ENCODE measurements at places on chromosomes 12 and 14.

GRCh38 chr12:8644345-8645248, 18.0 kb downstream of the MFAP5 start:
- no peak for DNase-seq

DNA sequence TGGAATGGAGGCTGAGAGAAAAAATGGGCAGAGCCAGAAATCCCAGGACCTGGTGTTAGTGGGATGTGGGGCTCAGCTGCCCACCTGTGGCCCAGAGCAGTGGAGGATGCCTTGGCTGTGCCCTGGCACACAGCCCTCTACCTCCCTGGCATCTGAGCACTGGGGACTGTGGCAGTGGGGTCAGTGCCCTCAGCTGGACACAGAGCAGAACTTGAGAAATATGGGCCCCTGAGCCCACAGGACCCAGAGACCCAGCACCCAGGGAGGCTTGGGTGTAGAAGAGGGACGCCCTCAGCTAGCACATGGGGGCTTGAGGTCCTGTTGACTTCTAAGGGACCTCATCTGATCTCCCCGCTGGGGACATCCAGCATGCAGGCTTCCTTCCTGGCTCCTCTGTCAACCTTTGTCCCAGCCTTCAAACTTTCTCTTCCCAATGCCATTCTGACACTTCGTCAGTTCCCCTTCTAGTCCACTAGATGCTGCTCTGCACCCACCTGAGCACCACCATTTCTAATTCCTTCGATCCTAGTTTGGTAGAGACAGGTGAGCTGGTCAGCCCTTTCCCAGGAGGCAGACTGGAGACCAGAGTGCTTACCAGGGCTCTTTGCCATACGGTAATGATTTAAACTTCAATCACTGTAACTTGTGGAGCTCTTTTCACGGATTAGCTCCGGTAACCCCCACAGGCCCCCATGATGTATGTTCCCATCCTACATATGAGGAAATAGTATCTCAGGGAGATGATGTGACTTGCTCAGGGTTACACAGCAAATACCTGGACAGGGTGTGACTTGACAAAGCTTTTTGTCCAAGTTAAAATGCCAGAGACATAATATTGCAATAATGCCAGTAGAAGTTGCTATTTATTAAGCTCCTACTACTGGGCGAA, 143.7 kb downstream of the ASCL4 start:
- DNase-seq = no peak

GRCh38 chr14:104135121-104135903, 3.1 kb upstream of the KIF26A start:
- no peak for DNase-seq

DNA sequence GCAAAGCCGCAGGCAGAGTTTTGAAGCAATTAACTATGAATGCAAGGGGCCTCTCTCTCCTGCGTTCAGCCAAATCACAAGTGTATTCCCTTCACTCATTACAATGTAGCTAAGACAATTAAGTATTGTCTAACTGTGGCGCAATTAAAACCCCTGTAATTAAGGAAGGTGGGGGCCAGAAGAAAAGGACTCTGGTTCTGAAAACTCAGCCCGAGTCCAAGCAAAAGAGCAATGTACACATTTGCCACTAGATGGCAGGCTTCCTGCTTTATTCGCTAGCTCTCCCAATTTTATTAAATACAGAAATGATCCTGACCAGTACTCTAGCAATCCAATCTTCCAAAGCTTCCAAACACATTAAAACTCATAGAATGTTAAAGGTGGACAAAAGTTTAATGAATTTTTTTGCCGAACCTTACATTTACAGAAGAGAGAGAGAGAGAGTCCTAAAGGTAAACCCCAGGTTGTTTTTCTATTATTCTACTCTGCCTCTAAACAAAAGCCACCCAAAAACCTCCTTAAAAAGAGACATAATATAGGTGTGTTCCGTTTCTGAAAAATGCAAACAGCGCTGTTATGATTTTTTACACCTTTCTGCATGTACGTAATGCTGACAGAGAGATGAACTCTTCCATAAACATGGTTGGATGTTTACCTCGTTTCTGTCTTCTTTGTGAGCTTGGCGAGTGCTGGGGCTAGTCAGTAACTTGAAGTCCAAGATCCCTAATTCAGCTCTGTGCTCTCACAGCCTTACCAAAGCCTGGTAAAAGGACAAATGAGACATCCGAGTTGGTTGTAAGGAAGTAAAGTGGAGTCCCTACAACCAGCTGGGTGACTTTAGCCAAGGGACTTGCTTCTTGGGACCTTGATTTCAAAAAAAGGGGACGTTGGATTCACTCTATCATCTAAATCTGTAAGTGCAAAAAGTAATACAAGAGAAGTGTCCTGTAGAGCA, 50.9 kb upstream of the VASH1 start:
- no peak for DNase-seq

DNA sequence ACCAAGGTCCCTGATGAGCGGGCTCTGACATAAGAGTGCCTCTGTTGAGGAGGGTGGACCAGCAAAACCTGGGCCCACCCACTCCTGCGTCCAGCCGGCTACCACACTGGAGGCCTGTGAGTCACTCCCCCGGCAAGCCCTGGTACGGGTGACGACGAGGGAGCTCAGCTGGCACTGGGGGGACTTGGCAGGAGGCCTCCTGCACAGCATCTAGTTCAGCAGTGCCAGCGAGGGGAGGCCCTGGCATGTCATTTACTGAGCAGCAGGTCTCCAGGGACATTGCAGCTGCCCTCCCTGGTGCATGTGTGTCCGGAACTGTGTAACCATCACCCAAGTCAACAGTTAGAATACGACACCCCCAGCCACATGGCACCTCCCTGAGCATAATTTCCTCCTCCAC, 24.4 kb downstream of the CD9 start:
- no peak for DNase-seq

GRCh38 chr12:118850244-118850825, 131.0 kb upstream of the SRRM4 start:
- DNase-seq = no peak

DNA sequence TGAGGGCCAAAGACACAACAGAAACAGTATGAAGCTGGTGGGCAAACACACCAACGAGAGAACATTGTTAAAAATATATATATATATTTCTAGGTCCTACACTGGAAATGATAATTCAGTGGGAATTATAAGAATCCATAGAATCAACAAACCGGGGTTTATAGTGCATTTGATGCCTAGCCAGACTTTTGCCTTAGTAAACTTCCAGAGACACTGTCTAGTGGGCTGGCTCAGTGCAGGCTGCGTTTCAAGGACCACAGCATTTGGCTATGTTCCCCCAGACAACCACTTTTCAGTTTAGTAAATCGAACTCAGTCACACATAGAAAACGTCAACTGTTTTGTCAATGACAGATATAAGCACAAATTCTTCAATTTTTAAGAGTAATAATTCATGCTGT, 41.9 kb downstream of the SLC38A4 start:
- DNase-seq = no peak

DNA sequence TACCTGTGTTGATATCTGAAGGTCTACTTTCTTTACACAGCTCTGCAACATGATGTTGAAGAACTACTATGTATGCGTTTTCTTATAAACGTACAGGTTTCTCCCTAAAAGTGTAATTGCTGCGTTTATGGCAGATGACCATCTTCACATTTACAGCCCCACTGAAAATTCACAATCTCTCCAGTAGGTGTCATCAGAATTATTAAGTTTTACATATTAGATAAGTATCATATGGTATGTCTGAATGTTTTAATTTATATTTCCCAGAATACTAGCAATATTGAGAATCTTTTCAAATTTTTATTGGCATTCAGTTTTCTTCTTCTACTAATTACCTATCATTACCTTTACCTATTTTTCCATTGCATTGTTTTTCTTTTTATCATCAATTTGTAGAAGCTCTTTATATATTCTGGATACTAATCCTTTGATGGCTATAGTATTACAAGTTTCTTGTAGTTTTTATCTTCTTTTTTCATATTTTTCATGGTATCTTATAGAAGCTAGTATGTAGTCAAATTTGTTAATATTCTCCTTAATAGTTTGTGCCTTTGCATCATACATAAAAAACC, 123.5 kb downstream of the CAPZA3 start:
- no peak for DNase-seq

GRCh38 chr12:24903329-24904088, 45.4 kb downstream of the BCAT1 start:
- DNase-seq = no peak

DNA sequence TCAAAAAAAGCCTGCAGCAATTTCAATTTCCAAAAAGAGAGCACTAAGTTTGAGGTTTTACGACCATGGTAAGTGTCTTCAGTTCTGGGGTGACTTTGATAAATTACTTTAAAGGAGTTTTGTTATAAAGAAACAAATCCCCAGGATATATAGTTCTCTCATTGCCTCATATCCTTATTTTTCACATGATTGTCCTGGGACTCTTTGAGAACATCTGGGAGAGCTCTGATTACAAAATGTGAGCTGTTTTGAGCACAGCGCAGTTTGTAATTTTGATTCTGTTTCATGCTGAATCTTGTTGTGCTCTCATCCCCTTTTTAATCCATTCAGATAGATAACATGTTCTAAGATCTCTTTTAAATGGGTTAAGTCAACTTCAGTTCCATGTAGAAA, 67.7 kb upstream of the DCN start:
- no peak for DNase-seq

DNA sequence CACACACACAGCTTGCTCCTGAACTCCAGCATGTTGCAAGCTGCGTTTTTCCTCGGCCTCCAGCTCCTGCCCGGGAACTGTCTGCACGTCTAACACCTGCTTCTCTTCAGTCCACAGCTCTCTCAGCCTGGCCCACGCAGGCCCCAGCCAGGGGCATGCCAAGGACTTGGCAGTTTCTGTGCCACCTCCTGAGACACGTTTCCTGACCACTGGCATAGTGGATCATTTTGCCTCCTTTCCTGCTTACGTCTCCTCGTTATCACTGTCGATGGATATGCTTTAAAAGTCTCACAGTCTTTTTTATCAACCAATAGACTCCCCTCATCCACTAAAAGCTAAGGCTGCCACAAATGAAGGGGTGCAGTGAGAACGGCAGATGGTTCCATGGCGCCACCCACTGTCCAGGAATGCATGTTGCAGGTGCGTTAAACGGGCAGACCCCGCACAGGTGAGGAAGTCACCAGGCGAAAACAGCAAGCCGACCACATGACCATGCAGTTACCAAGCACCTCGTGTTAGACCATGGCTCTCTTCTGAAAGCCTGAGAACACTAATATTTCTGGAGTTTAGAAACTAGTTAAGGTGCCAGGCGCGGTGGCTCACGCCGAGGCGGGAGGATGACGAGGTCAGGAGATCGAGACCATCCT, 14.7 kb upstream of the TEAD4 start:
- DNase-seq = no peak

DNA sequence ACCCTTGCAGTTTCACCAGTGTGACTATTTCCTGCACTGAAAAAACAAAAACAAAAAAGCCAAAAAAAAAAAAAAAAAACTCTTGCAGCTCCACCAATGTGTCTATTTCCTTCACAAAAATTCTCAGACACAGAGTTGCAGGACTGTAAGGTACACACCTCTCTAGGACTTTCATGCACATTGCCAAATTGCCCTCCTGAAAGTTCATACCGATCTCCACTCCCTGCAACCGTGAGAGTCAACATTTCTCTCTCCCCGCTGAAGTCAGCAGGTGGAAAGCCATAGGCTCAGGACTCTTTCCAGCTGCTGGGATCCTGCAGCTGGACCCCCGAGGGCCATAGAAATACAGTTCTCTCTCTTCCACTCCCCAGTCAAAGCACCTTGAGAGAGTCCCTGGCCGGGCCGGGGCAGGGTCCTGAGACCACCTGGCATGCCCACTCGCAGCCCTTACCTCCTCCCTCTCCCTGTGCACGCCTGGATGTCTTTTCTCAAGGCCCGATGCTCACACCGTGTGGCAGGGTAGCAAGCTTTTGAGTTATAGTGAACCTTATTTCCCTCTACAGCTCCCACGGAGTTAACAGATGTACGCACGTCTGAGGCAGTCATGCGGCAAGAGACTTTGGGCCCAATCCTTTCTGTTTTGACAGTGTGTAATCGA, 23.6 kb downstream of the MMAB start:
- DNase-seq = no peak

Measured in GOT3 (cell line).